Hematopoietic multipotent progenitor cell treated with erythropoietin and hydrocortisone succinate and interleukin-3 and kit ligand, for 15 days (in vitro differentiated cells): ENCODE measurements at places on chromosomes 5 and 9.

GRCh38 chr5:158586054-158586453 is 513.7 kb downstream of the EBF1 start:
- DNase-seq: no peak

GRCh38 chr5:138109463-138110265 is 25.8 kb downstream of the WNT8A start:
- no peak for DNase-seq

DNA sequence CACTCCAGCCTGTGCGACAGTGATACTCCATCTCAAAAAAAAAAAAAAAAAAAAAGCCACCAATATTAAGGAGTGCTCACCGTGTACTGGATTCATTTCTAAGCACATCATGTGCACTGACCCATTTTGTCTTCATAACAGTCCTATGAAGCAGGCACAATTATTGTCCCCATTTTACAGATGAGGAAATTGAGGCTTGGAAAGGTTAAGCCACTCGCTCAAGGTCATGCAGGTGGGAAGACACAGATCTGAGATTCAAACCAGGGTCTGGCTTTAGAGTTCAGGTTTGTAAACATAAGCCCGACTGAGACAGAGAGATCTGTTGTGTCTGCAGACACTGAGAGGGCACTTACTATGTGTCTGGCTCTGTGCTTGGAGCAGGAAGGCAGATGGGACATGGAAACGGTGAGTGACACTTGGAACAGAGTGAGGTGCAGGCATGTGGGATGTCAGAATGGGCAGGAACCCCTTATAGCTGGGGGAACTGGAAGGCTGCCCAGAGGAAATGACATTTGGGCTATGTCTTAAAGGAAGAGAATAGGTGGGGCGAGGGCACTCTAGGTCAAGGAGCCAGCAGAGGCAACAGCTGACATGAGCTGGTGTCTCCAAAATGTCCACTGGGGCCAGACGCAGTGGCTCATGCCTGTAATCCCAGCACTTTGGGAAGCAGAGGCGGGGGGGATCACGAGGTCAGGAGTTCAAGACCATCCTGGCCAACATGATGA is 69.9 kb downstream of the STK10 start:
- no peak for DNase-seq

- DNase-seq: no peak
Measured at GRCh38 chr5:159560088-159560487, 229.8 kb upstream of the IL12B start.

GRCh38 chr5:89866410-89866809 is 543.1 kb downstream of the CETN3 start:
- DNase-seq: no peak

DNA sequence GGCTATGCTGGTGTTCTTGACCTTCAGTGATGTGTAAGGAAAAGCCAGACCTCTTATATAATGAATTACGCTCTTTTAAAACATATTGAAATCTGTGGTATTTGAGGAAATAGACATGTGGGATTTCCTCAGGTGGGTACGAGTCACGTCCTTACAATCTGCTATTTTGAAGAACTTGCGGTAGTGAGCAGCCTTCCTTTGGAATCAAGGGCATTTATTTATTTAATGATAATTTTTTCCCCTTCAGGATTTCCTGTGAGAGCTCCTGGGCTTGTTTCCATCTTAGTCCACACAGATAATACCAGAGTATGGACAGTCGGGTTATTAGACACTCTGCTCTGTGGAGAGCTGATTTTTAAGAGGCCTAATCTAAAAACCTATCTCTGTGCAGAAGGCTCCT is 167.9 kb downstream of the ARHGEF28 start:
- DNase-seq: no peak

- peak; percentile 9 for DNase-seq
Measured at GRCh38 chr5:28014779-28015178, 976.4 kb upstream of the CDH9 start.

DNA sequence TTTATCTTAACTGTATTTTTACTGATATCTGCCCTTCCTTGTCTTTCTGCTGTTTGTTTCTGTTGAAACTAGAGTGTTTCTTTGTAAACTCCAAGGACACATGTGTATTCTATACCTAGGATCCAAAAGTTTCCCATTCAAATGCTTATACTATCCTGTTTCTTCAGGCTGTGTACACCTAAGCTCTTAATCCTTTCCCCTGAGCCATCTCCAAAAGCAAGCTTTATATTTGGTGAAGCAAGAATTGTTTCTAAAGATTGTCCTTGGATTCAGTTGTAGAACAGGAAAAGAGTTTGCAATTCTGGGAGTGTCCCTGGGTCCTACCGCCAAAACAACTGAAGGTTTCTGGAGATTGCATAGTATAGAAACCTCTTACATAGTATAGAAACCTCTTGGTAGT is 65.9 kb downstream of the CWC27 start:
- no peak for DNase-seq

GRCh38 chr5:88115211-88115610 is 153.4 kb downstream of the TMEM161B start:
- no peak for DNase-seq

GRCh38 chr5:51131266-51131665 is 252.0 kb upstream of the ISL1 start:
- no peak for DNase-seq

DNA sequence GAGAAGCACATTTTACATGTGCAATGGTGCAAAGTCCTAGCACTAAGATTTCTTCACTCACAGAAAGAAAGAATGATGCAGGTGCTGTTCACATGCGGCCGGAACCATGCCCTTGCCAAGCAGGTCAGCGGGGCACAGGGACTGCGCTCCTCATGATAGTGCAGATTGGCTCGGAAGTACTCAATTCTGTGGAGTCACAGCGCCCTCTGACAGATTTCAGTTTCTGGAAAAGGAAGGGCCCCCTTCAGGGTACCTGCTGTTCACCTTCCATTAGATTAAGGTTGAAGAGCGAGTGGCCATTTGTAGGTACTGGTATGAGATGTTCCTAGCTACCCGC is 75.7 kb downstream of the TMC1 start:
- no peak for DNase-seq

DNA sequence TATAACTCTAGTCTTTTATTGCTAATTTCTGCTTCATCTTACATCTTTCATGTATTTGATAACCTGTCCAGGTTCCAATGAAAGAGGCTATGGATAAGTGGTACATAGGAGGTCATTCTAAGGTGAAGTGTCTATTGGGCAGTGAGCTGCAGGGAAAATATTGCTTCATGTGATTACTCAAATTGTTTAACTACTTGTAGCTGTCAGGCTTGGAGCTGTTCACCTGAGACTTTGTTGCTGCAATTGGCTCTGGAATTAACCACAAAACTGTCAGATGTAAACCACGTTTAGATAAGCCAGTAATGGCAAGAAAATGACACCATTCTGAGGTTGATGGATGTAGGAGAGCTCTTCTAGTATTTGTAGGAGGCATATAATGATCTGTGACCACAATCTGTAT is 26.0 kb downstream of the ADAMTSL1 start:
- no peak for DNase-seq

DNA sequence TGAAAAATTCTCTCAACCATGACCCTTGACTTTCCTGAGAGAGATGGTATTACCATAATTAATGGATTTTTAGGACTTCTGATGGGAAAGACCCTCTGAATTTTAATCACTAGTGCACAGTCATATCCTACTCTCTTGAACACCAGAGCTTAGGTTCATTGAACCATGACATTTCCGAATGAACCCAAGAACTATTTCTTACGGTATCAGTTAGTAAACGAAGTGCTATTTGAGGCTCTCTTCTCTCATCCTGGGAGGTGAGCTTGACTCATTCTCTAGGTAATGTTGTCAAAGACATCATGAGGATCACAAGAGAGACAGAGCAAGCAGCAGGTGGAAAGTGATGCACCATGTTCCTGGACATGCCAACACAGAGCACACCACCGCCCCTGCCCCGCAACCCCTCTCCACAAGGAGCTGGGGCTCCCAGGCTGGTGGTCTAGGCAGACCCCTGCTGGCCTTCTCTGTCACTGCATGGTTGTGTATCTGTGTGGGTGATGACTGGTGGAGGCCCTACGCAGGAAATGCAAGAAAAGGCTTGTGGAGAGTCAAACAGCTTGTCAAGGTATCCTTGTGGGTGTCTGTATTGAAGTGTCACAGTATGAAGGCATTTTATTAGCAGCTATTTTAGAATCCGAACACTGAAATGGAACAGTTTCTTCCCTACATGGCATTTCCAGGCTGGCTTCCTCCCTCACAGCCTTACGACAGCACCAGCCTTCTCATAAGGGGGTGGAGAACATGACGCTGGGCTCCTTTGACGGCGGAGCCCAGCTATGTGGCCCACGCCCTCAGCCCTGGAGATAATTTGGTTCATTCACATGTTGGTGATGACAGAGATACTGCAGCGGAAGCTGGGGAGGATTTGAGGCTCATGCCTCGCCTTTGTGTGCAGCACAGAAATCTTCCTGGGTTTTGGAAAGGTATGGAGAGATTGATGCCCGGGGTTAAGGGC is 297.6 kb downstream of the NTRK2 start:
- DNase-seq: no peak

DNA sequence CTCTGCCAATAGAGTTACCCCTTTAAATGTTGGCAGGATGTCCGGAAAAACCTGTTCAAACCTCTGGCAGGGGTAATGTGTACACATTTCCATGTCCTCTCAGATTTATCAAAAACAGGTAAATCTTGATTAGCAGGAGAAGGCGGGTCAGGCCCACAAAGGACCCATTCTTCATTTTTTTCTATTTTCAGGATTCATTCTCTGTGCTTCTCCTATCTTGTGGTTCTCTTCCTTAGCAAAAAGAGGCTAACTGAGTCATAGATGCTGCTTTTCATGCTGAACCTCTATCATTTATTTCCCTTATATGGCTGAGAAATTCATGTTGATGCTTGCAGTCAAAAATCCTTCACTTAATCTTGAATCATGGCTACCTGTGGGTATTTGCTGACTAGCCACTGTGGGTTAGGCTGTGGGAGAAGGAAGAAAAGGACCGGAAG is 112.7 kb upstream of the IQGAP2 start:
- no peak for DNase-seq

- peak; percentile 5 for DNase-seq
Measured at GRCh38 chr5:1827886-1828397, 26.7 kb downstream of the NDUFS6 start.

DNA sequence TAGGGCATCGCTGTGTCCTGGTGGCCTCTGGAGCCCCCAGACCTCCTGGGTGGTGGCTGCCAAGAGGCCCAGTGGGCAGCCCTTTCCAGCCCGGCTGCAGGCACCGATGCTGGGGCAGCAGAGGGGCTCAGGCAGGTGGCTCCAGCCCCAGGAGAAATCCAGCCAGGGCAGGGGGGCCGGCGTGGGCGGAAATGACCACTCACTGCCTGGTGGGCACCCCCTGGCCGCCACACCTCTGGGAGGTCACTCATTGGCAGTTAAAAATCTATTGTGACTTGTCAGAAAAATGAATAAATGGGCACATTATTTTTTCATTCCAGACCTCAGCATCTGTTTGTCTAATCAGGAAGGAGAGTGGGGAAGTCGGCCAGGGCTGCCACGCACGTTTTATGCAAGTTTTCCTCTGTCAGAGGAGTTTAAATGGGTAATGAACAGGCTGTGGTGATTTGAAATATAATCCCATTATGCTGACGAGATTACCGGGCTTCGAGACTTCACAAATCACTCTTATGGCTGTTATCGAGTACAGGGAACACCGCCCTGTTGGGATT is 171.9 kb downstream of the GAPVD1 start:
- DNase-seq: no peak

DNA sequence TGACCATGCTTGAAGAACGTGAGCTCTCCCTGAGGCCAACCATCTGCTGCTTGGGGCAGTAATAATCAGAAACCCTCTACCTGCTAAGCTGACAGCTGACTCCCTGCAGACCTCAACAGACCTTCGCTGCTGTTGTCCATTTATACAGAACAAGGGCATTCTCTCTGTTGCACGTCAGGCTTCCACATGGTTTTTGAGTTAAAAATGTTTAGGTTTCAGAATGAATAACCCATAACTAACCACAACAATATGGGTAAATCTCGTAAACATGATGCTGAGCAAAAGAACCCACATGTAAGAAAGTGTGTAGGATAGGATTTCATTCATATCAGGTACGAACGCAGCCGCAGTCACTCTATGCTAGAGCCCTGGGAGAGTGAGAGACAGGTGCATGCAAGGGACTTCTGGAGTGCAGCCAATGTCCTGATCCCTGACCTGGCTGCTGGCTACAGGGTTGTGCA is 348.5 kb downstream of the MED10 start:
- no peak for DNase-seq
